ENCODE measurements at places on chromosomes 6 and 20. TPM values are rescaled to one million over a fixed set of nuclear protein-coding genes. Genes with fewer than 3 reads are reported as not detected.

COL11A2 gene
- total RNA-seq = 0.13 TPM

DNA sequence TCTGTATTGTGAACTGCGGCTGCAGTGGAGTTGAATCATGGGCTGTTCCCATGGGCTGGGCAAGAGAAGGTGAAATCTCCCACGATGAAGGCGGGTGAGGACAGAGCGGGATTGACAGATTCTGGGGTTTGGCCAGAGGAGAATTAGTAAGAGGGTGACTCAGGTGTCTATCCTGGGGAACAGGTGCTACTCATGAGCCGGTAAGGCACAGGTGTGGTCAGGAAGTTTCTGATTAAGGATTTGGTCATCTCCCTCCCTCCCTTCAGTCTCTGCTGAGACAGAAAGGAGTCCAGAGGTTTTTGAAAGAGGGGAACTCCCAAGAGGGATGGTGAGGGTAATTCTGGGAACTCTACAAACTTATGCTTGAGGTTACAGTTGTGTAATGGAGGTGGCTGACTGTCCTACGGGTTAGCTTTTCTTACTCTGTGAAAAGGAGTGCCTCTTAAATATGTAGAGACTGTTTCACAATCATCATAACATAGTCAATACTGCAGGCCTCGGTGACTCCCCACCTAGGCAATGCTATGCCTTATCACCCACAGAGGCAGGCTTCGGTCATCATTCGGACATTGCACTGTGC lies 31.5 kb downstream of the SERPINB1 start:
- H3K27ac ChIP-seq = peak overlapping the region; percentile 48
- H3K4me1 ChIP-seq = peaks cover 3% of the 10 kb centered on the region
- H3K27me3 ChIP-seq = no peaks in the 10 kb centered on the region
- no peaks in the 10 kb centered on the region for H3K36me3 ChIP-seq
- no peak overlapping the region for H3K4me3 ChIP-seq

DNA sequence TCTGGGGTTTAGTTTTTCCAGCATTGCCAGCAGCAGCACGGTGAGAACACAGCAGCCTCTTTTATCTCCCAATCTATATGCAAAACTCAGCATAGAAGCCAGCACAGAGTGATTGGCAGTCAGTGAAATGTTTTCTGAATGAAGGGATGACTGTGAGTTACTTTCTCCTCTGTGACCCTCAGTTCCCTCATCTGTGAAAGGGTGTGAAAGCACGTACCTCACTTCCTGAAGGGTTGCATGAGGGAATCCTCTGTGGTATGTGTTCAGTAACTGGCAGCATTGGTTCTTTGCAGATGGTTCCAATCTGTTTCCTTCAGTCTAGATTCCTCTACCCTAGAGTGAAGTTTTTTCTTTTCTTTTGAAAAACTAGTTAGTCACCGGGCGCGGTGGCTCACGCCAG lies 40.0 kb downstream of the EFCAB8 start:
- H3K4me3 ChIP-seq = no peak overlapping the region
- no peaks in the 10 kb centered on the region for H3K36me3 ChIP-seq
- no peak for DNase-seq
- H3K27me3 ChIP-seq = no peaks in the 10 kb centered on the region

DNA sequence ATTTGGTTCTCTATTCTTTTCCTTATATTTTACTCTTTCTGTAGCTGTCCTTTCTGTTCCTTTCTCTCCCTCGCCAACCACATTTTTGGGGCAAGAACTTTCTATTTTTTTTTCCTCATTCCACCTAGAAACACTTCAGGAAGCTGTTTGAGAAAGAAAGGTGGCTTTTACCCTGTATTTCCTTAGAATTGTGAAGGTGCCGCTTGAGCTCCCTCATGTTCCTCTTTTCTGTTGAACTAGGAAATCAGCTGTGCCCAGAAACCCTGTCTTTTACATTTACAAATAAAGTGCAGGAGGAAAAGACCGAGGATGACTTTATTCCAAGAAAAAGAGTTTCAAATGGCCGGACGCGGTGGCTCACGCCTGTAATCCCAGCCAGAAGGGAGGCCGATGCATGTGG lies 38.2 kb downstream of the OR2B2 start:
- H3K27me3 ChIP-seq = no peaks in the 10 kb centered on the region
- no peak overlapping the region for H3K4me3 ChIP-seq
- no peaks in the 10 kb centered on the region for H3K36me3 ChIP-seq
- no peak for DNase-seq
- H3K4me1 ChIP-seq = no peaks in the 10 kb centered on the region
- H3K27ac ChIP-seq = peak overlapping the region; percentile 94

GRCh38 chr6:157571269-157571668 lies 190.3 kb downstream of the ZDHHC14 start:
- H3K4me3 ChIP-seq = no peak overlapping the region
- no peak overlapping the region for H3K27ac ChIP-seq
- H3K27me3 ChIP-seq = no peaks in the 10 kb centered on the region
- no peaks in the 10 kb centered on the region for H3K4me1 ChIP-seq

- H3K27me3 ChIP-seq = no peaks in the 10 kb centered on the region
- no peak overlapping the region for H3K4me3 ChIP-seq
- H3K36me3 ChIP-seq = no peaks in the 10 kb centered on the region
- H3K27ac ChIP-seq = no peak overlapping the region
These were observed 9.0 kb downstream of the SFT2D1 start for GRCh38 chr6:166333172-166333995.

DNA sequence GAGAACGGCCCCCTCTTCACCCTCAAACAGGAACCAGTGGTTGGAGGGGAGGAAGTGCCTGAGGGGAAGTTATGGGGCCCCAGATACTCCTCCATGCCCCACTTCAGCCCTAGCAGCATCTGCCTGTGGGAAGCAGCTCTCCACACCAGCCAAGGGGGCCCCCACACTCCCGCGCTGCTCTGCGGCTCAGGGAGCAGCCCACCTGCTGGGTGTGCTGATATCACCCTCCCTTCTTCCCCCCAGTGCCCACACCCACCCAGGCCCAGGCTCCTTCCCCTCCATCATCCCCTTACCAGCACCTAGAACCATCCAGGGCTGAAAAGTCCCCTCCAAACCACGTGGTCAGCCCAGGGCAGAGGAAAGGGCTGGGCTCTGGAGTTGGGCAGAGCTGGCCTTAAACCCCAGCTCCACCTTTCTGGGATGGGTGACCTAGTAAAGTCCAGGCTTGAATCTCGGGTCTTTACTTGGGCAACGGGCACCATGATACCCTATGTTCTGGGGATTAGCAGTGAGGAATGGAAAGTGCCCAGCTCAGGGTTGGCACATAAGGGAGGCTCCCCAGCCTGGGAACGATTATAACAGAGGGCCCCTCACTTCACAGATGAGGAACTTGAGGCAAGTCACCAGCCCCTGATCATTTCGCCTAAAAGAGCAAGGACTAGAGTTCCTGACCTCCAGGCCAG lies 663 bp downstream of the LST1 start:
- H3K4me1 ChIP-seq = no peaks in the 10 kb centered on the region
- H3K27ac ChIP-seq = peak overlapping the region; percentile 47
- peak overlapping the region; percentile 7 for H3K4me3 ChIP-seq
- DNase-seq = no peak

- no peaks in the 10 kb centered on the region for H3K36me3 ChIP-seq
- no peaks in the 10 kb centered on the region for H3K27me3 ChIP-seq
- no peak overlapping the region for H3K4me3 ChIP-seq
- DNase-seq = no peak
- peaks cover 8% of the 10 kb centered on the region for H3K4me1 ChIP-seq
These were observed 72.4 kb upstream of the BTBD3 start for GRCh38 chr20:11845340-11845739.

SLA2 gene
- 0.58 TPM for total RNA-seq

PDYN gene
- total RNA-seq = not detected

DNA sequence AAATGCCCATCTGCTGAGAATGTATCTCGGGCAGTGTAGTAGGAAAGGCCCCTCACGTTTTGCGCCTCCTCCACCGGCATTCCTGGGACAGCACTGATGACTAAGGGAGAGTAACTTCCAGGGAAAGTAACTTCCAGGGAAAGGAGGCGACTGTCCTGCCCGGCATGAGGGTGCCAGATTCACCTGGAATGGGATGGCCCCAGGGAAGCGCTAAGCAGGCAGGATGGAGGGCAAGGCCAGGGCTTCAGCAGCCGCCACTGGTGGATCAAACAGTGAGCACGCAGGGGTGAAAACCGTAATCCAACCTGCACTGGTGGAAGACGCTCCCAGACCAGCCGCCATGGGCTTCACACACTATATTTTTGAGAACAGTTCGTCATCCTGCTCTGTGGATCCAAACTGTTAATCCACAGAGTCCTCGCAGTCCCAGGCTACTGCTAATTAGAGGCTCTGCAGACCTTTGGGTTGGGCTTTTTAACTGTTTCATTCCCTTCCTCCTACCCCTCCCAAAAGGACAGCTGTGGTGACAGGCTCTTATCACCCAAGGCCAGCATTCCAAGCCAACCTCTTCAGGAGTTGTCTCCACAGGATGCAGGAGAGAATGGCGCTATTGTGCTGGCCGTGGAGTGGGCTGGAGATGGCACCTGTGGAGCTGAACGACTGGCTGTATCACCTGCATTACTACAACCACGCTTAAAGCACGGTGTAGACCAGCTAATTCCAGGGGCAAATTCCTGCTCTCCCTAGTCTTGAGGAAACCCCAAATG lies 178.9 kb downstream of the DLL1 start:
- no peak for DNase-seq
- H3K4me1 ChIP-seq = no peaks in the 10 kb centered on the region
- no peaks in the 10 kb centered on the region for H3K36me3 ChIP-seq
- no peak overlapping the region for H3K4me3 ChIP-seq

ASIP gene
- total RNA-seq = not detected

- H3K4me1 ChIP-seq = no peaks in the 10 kb centered on the region
- no peak overlapping the region for H3K27ac ChIP-seq
- no peaks in the 10 kb centered on the region for H3K27me3 ChIP-seq
- H3K4me3 ChIP-seq = no peak overlapping the region
These were observed 211.1 kb downstream of the BMP7 start for GRCh38 chr20:57055345-57055744.

DNA sequence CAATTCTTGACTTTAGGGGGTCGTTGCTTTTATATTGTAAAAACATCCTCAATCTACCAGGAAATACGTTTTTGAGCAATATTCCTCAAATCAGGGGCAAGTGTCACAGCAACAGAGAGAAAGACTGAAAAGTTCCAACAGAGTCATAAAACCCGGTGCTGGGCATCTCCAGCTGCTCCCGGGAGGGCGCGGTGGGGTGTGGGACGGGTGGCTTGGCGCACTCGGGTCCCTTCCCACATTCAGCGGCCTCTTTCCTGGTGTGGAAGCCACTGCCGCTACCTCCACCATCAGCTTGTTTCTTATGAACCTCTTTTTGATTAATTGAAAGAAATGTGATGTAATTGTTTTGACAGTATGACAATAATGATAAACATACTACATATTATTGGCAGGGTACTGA lies 98.2 kb downstream of the IRF4 start:
- no peak overlapping the region for H3K27ac ChIP-seq
- H3K4me1 ChIP-seq = no peaks in the 10 kb centered on the region
- DNase-seq = no peak
- no peak overlapping the region for H3K4me3 ChIP-seq

DNA sequence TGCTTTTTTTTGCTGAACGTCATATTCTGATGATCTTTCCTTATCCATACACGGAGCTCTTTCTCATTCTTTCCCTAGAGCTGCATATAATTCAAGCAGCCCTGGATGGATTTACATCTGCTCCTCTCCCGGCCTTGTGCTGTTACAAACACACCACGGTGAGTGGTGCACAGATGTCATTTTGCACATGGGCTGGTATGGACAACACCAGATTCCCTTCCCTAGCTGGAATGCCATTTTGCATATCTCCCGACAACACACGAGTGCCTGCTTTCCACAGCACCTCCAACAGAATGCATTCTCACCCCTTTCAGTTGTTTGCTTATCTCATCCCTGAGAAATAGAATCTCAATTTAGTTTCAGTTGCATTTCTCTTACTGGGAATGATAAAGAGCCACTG lies 69.5 kb upstream of the AFDN start:
- no peaks in the 10 kb centered on the region for H3K27me3 ChIP-seq
- H3K4me1 ChIP-seq = no peaks in the 10 kb centered on the region
- H3K36me3 ChIP-seq = no peaks in the 10 kb centered on the region
- DNase-seq = no peak
- H3K27ac ChIP-seq = no peak overlapping the region
- H3K4me3 ChIP-seq = no peak overlapping the region

GRCh38 chr6:51349857-51350256 lies 531.2 kb downstream of the TFAP2B start:
- DNase-seq = peak; percentile 18
- no peaks in the 10 kb centered on the region for H3K4me1 ChIP-seq
- no peaks in the 10 kb centered on the region for H3K36me3 ChIP-seq
- no peaks in the 10 kb centered on the region for H3K27me3 ChIP-seq
- H3K27ac ChIP-seq = no peak overlapping the region
- no peak overlapping the region for H3K4me3 ChIP-seq

DNA sequence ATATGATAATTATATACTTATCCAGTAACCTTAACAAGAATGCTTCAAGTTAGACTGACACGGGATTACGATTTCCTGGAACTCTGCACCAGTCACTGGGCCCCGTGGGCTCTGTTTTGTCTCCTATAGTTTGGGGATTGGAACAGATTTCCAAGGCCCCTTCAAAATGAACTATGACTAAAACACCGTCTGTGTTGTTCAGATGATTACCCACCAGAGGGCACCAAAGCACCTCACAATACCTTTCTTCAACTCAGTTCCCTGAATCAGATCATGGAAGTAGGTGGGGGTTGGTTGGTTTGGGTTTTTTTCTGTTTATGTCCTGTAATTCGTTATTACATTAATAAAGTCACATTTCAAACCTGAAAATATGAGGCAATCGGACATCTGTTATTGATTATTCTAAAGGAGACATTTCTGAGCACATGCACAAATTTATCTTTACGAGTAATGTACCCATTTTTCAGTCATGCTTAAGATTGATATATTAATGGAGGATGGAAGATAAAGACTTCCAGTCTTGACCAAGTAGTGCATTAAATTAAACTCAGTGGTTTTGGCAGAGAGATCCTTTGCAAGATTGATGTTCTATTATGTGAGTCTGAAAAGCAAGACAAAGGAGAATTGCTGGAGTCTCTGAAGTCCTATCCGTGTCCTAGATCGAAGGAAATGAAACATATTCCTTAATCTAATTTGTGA lies 112.0 kb upstream of the COL21A1 start:
- H3K36me3 ChIP-seq = no peaks in the 10 kb centered on the region
- peak; percentile 69 for DNase-seq
- no peaks in the 10 kb centered on the region for H3K27me3 ChIP-seq
- no peaks in the 10 kb centered on the region for H3K4me1 ChIP-seq
- no peak overlapping the region for H3K4me3 ChIP-seq

ZSCAN23 gene
- total RNA-seq = 3.3 TPM

GRCh38 chr20:60138256-60139220 lies 180.3 kb downstream of the CDH26 start:
- no peaks in the 10 kb centered on the region for H3K27me3 ChIP-seq
- H3K36me3 ChIP-seq = no peaks in the 10 kb centered on the region

- no peak overlapping the region for H3K4me3 ChIP-seq
- H3K27me3 ChIP-seq = no peaks in the 10 kb centered on the region
- DNase-seq = peak; percentile 79
- no peaks in the 10 kb centered on the region for H3K36me3 ChIP-seq
- H3K4me1 ChIP-seq = peaks cover 16% of the 10 kb centered on the region
These were observed 69.2 kb upstream of the TBC1D7 start for GRCh38 chr6:13397359-13398068.

Measured in colonic mucosa (tissue), 4 donors.